Fibroblast of skin of abdomen (primary cell): ENCODE measurements at places on chromosomes 2 and 18.
A peak's percentile ranks its signal among the peaks of the same experiment; 100 is the strongest.

DNA sequence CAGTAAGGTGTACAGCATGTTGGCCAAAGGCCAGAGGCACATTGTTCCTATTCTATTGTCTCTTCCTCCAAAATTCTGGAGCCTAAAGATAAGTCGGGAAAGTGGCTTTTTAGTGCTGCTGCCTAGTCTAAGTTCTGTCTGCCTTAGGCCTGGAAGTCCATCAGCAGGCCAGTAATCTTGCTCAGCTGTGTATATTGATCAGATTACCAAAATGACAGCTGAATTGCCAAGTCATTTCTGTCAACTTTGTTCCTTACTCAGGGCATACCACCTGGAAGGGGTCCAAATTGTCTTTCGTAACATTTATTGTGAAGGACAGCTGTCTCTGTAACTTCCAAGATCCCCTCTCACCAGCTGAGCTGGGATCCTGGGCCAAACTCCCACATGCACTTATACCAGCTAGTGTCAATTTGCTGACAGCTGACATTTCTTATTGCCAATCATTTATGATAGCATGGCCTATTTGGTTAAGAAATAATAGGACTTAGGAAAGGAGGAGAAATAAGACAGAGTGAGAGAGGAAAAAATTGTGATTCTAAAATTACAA, 116.8 kb upstream of the FSHR start:
- no peak for DNase-seq

GRCh38 chr18:31983976-31984375, 34.6 kb upstream of the RNF125 start:
- DNase-seq: no peak

GRCh38 chr2:241494311-241494908, 14.0 kb downstream of the STK25 start:
- no peak for DNase-seq

DNA sequence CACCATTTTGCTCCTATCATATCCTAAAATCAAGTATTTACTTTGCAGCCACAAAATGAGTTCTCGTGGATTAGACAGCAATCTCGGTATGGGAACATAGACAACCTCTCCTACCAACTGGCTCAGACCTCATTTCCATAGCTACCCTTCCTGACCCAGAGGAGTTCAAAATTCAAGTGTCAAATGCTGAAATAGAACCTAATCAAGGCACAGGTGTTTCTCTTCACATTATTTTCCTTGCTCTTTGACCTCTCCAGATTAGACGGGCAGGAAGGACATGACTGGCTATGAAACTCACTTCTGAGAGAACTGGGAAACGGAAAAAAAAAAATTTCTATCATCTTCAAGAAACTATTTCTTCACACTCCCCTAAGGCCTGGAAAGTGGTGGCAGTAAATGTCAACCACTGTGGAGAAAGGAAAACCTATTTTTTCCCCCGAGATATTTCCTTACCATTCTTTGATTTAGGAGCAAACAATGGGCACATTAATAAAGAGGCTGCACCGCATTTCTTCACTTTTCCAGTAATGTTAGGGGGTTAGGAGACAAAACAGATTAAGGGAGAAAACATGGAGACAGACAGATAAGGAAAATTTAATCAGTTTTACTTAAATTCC, 63.6 kb upstream of the DTNB start:
- no peak for DNase-seq

- DNase-seq: no peak
Measured at GRCh38 chr2:187165936-187166610, 282.0 kb downstream of the CALCRL start.

DNA sequence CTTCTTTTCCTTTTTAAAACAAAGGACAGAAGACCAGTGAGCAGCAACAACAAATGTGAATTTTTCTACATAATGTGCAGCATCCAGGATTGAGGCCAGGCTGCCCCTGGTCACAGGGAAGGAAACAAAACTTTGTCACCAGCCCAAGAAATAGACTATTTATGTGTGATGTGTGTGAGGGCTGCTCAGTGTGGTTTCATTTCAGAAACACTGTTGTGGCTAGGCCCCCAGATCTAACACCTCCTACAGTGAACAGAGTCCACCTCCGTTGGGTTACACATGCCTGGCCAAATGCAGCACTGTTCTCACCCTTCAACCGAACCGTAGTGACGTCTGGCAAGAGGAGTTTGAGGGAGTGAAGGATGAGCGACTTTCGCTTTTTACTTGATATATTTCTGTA, 146.3 kb upstream of the RIOK3 start:
- no peak for DNase-seq

GRCh38 chr2:168593713-168594112, 137.6 kb downstream of the CERS6 start:
- DNase-seq: no peak

GRCh38 chr2:241598487-241598886, 38.5 kb downstream of the THAP4 start:
- DNase-seq: no peak

DNA sequence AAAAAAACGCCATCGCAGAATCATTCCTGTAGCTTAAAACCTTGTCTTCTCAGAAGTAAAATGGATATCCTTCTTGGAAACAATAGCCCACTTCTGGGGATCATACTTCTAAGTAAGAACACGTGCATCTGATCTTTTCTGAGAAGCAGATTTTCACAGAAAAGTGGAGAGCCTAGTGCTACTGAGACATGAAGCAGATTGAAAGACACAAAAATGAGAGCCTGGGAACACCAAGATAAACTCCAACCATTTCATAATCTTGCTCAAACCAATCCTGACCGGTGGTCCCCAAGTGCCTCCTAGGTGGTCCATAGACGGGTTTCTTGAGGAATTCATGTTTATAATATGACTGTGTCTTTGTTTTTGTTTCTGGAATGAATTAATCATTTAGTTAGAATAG, 191.2 kb downstream of the IRS1 start:
- peak; percentile 51 for DNase-seq

- DNase-seq: peak; percentile 21
Measured at GRCh38 chr2:226137201-226137811, 662.3 kb downstream of the IRS1 start.

DNA sequence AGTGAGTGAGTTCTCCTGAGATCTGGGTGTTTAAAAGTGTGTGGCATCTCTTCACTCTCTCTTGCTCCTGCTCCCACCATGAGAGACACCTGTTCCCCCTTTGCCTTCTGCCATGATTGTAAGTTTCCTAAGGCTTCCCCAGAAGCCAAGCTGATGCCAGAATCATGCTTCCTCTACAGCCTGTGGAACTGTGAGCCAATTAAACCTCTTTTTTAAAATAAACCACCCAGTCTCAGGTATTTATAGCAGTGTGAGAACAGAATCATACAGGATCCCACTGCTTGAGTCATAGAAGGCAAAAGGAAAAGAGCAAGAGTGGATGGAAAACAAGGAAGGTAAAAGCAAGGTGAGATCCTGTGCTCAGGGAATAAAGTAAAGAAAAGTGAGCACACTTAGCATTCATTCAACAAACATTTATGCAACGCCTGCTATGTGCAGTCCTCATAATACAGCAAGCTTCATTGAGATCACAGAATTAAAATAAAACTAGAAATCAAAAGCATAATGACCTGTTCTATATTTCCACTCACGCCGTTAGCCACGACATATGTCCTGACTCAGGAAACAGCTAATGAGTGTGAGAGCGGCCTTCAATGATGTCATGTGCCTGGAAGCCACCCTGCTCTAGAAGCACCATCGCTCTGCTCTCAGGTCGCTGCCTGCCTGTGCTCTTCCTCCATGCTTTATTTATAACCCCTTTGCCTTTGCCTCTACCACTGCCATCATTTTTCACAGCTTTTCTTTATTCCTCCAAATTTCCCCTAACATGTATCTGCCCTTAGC, 11.3 kb upstream of the COPS8 start:
- DNase-seq: peak; percentile 18

- no peak for DNase-seq
Measured at GRCh38 chr2:85619617-85620016, 3.6 kb downstream of the USP39 start.

DNA sequence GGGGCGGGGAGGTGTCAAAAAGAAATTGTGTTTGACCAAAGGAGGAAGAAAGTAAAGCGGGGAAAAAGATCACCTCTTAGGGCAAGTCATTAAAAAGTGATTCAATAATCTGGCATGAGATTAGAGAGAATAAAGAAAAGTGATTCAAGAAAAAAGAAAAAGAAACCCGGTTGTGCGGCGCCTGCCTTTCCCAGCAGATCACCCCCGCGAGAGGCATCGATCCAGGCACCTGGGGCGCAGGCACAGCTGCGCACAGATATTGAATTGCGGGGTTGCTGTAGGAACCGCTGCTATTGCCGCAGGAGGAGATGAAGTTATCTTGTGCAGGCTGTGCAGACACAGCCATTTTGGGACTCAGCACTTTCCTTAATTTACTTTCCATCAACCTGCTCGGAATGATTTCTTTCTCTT, 71.2 kb downstream of the PLB1 start:
- DNase-seq: no peak

- DNase-seq: no peak
Measured at GRCh38 chr2:41378420-41378819, 669.4 kb upstream of the PKDCC start.

DNA sequence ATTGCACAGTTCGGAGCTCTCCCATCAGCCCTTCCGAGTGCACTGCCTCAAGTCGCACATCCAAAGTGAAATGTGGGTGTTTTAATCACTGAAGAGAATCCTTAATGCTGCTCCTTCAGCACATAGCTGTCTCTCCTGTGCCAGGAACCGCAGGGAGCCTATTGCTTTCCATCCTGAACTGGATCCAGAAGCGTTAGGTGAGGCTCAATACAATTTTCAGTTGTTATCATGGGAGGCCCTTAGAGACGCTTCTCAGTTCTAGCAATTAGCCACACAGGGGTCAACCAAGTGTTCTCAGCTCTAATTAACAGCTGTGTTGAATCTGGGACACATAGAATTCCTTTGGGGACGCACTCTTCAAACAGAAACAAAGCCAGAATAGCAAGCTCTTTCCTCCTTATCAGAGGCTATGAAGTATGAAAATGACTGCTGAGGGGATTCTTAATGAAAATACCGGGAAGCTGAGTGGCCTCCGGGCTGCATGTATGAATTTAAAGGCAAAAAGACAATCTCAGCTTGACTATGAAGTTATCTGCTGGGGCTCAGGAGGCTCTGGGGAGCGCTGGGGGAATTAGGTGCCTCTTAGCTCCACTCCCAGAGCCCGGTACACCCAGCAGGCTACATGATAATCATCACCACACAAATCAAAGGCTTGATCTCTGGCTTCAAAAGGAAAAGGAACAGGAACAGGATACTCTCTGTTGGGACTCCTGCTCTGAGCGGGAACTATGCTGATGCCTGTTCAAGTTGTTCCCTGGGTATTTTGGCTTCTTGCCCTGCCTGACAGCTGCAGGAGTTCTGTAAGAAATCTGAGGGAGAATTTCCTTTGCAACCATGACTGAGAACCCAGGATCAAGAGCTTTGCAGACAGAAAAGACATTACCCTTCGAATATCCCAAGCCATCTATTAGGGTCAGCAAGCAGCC, 55.4 kb upstream of the NCOA1 start:
- peak; percentile 78 for DNase-seq

DNA sequence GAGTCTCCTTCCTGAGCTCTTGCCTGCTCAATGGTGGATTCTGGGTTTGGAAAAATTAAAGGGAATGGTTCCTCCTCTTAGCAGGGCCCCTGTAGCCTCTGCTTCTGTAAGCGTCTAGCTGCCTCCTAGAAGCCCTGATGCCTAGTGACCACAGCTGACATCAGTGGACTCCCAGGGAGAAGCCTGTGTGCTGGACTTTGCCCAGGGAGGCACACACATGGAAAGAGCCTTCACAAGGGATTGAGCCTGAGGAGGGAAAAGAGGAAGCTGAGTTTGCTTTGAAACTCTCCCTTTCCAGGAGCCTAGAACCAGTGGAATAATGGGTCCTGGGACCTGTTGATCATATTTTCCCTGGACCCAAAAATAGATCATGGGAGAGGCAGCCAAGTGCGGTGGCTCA, 1.4 kb upstream of the CFAP65 start:
- no peak for DNase-seq

GRCh38 chr2:197208024-197208423, 102.6 kb downstream of the ANKRD44 start:
- no peak for DNase-seq

GRCh38 chr2:206442474-206442832, 879 bp upstream of the ADAM23 start:
- DNase-seq: no peak

DNA sequence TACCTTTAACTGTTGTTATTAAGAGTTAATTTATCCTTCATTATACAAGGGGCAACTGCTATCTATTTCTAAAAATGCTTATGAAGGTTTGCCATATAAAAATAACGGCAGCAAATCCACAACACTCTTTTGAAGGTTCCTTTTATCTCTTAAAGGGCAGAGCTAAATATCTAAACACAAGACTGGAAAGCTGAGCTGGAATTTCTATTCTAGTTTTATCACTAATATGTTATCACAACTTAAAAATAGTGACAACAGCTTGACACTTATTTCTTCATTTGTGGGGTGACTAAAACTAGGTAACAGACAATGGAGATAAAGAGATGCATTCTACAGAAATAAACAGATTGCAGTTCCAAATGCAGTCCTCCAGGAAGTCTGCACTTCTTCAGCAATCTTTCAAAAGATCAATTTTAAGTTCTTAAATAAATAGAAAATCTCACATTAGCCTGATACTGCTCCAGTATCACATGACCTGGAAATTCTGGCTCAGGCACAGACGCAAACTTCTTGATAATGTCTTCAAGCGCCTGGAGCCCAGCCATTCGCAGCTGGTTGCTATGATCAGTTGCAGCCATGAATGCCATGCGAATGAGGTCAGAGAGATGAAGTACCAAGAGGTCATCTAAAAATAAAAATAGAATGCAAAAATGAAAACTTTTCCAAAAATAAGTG, 54.0 kb upstream of the STRN start:
- DNase-seq: peak; percentile 83

DNA sequence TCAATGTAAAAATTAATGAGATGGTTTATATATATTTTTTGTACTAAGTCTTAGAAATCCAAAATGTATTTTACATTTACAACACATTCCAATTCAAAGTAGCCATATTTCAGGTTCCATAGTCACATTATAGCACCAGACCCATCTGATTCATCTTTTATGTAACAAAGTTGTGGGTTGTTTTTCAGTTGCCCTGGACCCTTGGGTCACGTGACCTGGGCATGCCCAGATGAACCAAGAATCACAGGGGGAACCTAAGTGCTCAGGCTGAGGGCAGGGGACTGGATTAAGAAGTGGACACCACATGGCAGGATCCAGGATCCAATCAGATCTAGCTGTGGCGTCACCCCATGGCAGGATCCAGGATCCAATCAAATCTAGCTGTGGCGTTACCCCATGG, 44.9 kb upstream of the NDUFV2 start:
- DNase-seq: no peak

DNA sequence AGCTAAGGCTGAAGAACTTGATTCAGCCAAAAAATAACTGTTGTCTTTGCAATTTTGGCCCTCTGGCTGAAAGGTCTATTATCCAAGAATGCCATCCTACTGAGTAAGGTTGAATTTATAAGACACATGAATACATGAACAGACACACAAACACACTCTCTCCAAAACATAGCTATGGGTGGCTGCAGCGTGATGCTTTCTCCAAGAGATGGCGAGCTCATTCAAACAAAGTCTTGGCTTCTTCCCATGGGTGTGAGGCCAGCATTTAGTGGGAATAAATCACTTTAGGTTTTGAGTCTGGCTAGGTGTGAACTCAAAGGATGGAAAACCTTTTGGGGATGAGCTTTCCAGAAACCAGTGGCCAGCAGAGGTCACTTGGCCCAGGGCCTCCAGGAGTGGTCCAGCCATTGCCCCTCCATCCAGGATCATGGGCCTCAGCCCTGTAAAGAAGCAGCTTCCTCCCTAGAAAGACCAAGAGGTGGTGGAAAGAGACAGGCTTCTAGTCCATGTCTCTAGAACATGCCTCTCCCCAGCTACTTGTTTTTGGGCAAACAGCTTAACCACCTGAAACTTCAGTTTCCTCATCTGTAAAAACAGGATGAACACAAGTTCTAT, 11.0 kb upstream of the OSR1 start:
- DNase-seq: peak; percentile 64
